ENCODE measurements at places on chromosomes 1 and 21. TPM values are rescaled to one million over a fixed set of nuclear protein-coding genes. Genes with fewer than 3 reads are reported as not detected.

- peak; percentile 67 for DNase-seq
These were observed 862 bp upstream of the SGIP1 start for GRCh38 chr1:66532798-66533783.

DNA sequence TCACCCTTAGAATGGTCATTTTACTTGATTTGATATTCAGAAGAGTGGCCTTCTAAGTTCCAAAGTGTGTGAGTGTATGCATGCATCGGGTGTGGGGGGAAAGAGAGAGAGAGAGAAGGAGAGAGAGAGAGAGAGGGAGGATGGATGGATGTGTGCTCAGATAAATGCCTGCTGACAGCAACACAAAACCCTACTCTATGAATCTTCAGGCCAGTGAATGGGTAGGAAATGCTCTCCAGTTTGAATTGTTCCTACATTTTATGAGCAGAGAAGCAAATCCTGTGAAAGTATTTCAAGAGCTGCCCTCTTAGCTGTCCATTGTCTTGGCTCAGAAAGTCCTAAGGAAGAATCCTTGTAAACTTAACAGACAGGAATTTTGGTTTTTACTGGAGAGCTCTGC is 7.4 kb downstream of the JAM2 start:
- DNase-seq: no peak

DNA sequence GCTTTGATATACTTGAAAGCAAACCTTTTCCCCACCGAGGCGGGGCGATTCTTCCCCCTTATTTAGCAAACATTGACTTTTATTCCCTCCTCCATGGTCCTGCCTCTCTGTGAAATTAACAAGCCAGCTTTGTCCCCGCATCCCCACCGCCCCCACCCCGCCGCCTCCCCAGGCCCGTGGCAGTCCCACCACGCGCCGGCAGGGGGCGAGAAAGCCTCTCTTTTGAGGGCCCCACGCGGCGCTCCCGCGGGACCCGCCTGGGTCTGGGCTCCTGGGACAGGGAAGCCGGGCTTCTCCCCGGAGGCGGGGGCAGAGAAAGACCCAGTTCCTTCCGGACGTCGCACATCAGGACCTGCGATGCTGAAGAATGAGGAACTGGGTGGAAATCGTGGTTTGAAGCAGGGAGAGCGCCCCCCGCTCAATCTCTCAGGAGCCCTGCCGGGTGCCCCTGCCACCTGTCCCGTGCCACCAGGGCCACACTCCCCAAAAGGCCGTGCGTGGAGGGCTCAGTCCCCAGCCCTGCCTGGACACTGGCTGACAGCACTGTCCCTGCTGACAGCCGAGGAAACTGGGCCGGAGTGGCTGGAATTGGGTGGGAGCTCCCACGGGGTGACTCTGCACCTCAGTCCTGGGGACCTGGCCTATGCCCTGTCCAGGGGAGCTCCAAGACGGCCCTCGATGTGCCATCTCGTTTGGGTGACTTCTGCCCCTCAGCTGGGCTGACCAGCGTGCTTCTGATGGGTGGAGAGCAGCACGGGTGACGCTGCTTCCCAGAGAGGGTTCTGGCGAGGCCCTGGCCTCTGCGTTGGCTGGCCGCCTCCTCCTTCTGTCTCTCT is 8.6 kb upstream of the ACTRT2 start:
- DNase-seq: no peak

GRCh38 chr1:63968663-63969440 is 195.0 kb downstream of the ROR1 start:
- DNase-seq: no peak

DNA sequence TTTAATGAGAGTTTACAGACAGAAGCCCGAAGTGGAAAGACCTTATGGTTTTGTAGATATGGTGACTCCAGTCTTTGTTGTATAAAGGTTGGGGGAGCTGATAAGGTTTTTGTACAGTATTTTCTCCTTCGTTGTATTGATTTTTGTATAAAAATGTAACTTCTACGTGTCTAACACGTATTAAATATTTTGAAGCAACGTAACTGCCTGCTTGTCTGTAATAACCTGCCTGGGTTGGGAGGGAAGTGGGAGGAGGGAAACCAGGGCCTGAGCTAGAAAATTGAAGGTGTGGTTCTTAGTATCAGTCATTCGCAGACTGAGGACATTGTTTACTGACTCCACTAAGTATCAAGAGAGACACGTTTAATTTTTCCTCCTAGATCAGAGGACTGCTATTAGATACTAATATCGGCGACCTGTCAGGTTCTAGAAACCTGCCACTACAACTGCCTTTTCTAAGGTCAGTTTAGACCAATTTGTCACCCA is 2.2 kb downstream of the IER5 start:
- peak; percentile 34 for DNase-seq

GRCh38 chr1:186681801-186682200 is 1.6 kb upstream of the PTGS2 start:
- DNase-seq: no peak

DNA sequence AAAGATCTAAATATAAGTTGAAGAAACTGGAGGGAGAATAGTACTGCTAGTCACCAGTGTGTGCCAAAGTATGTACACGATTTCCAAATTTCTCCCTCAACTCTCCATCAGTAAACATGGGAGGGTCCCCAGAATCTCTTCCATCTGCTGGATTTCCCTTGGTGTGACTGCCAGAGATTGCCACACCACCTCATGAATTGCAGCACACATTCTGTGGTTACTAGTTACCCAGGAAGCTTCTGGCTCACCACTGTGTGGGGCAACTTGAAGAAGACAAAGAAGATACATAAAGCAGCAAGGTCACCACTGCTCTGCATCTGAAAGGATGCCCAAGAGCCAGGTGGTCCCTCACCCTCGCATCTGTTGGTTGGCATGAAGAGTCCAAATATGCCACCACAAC is 191.7 kb upstream of the ESRRG start:
- DNase-seq: no peak

KIF17 gene
- 3.4 TPM for polyA plus RNA-seq

KRTAP7-1 gene
- not detected for polyA plus RNA-seq

CD48 gene
- polyA plus RNA-seq: 1.2 TPM

CRNN gene
- polyA plus RNA-seq: not detected

OR2M5 gene
- not detected for polyA plus RNA-seq

CENPF gene
- polyA plus RNA-seq: 38.0 TPM

Data from muscle of back (tissue), 13 donors.